ENCODE measurements at places on chromosomes 3 and 15.

DNA sequence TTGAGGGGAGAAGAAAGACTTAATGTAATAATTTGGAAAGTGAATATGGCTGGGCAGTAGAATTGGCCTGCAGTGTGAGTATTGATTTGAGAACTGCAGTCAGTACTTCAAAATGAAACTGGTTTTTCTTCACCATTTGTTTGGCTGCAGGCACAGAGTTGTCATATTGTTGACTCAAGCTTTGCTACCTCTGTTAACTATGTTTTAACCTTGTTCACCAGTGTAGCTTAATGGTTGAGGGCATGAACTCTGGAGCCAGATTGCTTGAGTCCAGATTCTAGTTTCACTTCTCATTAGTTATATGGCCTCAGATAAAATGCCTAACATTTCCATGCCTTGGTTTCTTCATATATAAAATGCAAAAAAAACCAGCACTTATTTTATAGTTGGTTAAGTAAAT, 64.1 kb downstream of the CFAP44 start:
- no peak for DNase-seq

DNA sequence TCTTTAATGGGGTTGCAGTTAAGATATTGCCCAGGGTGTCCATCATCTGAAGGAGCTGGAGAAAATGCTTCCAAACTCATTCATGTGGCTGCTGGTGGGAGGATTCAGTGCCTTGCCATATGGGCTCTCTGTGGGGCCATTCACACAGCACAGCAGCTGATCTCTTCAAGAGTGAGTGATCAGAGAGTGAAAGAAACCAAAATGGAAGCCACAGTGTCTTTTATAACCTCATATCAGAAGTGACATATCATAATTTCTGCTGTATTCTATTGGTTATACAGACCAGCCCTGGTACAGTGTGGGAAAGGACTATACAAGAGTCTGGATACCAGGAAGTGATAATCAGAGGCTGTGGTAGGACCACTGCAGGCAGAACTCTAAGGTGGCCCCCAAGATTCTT, 33.6 kb downstream of the HHLA2 start:
- no peak for DNase-seq

DNA sequence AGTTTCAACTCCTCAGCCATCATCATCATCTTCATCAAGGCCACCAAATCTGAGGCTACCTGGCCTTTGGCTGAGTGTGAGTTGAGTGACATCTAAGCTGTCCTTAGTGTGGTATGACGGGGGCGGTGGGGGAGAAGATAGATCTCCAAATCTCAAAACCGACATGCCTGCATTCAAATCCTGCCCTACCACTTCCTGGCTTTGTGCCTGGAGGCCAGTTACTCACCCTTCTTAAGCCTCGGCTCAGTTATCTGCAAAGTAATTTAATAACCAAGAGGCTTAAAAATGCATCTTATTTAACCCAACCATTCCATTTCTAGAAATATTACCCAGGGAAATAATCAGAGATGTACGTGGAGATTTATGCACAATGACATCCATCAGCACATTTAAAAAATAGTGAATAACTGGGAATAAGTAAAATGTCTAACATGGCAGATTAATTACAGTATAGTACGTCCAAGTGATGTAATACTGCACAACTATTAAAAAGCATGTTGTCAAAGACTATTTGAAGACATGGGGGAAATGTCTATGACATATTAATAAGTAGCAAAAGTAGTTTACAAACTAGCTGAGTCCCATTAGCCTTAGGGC, 167.4 kb downstream of the NTRK3 start:
- DNase-seq: no peak

- no peak for DNase-seq
These were observed 13.5 kb upstream of the GABRR3 start for GRCh38 chr3:98048586-98048985.

GRCh38 chr15:49558929-49559328, 61.7 kb downstream of the FAM227B start:
- DNase-seq: peak; percentile 4

- no peak for DNase-seq
These were observed 812 bp upstream of the SEC62 start for GRCh38 chr3:169965562-169966427.

DNA sequence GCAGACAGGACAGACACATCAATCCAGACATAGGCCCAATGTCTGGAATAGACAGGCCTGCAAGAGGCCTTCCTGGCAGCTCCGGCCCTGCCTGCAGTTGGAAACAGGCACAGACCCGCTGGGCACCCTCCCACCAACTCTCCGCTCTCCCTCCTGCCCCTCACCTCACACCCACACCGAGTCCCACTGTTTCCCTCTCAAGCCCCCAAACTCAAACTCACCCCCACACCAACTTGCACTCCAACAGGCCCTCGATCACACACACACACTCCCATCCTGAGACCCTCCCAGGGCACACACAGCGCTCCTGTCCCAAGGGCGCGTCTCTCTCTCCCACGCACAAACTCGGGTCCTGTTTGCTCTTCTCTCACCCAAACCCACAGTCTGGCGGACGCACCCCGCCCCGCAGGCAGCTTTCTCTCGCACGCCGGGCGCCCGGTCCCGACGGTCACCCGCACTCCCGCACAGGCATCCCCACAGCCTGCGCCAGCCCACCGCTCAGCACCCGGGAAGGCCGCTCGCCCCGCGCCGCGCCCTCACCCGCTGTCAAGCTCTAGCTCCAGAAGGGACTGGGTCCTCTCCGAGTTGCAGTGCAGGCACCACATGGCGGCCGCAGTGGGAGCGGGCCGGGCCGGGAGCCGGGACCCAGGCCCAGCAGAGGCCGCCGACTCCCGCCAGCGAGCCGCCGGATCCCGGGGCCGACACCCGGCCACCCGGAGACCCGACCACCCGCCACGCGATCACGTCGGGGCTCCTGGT, 106.2 kb downstream of the IQSEC1 start:
- DNase-seq: no peak

DNA sequence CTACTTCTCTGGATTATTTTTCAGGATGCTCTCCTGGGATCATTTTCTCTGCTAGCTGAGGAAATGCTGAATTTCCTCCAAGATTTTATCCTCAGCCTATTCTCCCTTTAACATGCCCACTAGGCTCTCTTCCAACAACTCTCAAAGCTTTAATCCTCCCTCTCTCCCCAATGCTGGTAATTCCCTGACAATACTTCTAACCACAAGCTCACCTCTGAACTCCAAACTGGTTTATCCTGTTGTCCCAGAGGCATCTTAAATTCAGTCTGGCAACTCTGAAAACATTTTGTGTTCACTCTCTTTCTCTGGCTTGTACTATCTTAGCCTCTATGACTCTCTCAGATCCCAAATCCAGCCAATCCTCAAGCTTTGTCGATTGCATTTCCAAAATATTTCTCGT, 490.3 kb downstream of the MECOM start:
- DNase-seq: no peak

GRCh38 chr3:42501681-42502428, 588 bp upstream of the VIPR1 start:
- DNase-seq: no peak

DNA sequence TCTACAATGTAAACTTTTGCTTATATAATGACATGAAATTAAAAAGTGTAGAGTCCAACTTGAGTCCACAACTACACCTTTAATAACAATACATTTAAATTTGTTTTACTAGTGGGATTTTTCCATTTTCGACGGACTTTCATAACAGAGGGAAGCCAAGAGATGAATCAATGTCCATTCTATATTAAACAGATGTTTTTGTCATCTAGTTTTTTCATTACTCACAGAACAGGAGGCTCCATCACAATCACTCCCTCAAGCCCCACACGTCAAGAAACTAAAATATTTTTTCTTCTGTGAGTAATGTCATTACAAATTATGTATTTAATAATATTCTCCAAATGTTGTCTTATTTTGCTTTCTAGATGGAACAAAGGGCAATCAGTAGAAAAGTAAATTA, 932.9 kb downstream of the ROBO1 start:
- DNase-seq: no peak

DNA sequence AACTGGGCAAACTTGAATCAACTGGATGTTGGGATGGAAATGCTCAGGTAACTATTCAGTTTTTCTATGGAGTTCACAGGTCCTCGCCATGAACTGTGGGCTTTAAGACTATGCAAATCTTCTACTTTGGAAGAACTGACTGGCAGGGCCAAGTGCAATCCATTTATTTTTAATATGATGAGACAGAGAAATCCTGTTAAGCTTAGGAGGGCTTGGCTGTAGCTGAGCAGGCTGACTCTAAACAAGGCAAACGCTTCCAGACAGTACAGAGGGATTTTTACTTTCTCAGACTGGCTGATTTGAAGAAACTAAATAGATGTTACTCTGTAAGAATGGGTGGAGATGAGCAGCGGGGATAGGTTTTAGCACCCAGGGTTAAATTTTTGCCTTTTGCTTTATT, 194.2 kb upstream of the ICE2 start:
- DNase-seq: no peak

DNA sequence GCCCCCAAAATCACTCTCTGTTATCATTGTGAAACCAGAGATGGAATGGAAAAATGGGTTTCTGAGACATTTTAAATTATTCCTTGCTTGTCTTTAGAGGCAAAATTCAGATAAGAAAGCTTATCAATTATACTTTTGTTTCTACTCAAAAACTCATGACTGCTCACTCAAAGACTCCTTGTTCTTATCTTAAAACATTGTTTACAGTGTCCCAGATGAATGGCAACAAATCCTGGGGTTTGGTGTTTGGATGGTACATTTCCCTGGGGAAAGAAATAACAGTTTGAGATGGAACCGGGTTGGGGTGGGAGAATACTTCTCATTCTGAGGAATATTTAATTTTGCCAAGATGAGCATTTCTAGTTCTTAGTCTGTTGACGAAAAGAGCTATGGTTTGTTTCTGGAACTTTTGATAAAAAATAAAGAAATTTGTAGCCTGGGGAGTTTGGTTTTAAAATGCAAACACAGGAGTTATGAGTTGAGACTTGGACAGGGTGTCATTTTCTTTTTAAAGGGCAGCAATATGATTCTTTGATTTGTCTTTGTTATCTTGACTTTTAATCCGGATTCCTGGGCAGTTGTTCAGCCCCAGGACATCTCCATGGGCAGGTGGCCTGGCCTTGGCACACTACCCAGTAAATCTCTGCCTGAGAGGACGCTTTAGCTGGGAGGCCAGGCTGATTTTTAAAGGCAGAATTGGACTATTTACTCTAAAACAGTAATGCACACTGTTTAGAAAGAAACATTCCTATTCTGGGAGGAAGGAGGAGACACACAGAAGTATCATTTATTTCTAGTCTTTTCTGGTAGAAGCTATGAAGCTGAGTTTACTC, 32.4 kb downstream of the BTD start:
- DNase-seq: no peak

- no peak for DNase-seq
These were observed 592.4 kb downstream of the DIPK2A start for GRCh38 chr3:144564011-144564410.

- no peak for DNase-seq
These were observed 2.2 kb downstream of the TEX264 start for GRCh38 chr3:51673181-51673801.

- no peak for DNase-seq
These were observed 47.8 kb upstream of the LRRC3B start for GRCh38 chr3:26574766-26575165.

All from AG04449 (cell line).